Panc1 (cell line): ENCODE measurements at places on chromosomes 12 and 14.

DNA sequence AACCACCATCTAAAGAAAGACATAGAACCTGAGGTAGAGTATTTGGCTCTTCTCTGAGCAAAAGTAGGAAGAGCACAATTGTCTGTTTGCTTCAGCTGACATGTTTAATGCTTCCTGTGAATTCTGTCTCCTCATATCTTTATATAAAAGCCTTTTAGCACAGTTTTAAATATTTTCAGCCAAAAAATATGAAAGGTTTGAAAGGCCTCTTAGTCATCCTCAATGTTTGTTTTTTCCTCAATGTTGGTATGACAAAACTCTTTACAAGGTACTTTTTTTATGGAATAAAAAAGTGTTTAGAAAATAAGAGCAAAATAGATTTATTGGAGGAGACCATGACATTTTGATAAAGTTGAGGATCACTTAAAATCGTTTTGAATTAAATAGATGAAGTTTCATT lies 360.9 kb downstream of the NAV3 start:
- no peak for DNase-seq

- no peak for DNase-seq
Measured at GRCh38 chr12:93825931-93826555, 148.9 kb downstream of the CRADD start.

GRCh38 chr12:27549236-27549800 lies 25.3 kb downstream of the PPFIBP1 start:
- no peak for DNase-seq

DNA sequence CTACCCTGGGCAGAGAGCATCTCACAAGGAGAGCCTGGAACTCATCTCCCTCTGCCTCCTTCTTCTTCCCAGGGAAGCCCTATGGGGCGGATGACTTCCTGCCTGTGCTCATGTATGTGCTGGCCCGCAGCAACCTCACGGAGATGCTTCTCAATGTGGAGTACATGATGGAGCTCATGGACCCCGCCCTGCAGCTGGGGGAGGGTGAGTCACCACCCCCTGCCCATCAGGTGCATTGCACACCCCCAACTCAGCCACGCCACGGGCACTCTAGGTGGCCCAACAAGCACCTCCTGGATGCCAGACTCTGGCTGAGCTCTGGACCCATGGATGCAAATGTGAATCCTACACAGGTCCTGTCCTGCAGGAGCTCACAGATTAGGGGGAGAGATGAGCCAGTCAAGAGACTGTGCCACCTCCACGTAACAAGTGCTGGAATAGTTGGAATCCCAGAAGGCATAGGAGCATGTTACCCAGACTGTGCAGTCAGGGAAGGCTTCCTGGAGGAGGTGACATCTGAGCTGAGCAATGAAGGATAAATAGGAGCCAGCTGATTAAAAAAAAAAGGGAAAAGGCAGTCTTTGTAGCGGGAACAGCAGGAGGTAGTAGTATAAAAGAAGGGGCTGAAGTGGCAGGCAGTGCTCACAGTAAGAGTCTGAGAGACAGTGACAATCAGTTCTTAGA lies 71.9 kb downstream of the LGMN start:
- no peak for DNase-seq

DNA sequence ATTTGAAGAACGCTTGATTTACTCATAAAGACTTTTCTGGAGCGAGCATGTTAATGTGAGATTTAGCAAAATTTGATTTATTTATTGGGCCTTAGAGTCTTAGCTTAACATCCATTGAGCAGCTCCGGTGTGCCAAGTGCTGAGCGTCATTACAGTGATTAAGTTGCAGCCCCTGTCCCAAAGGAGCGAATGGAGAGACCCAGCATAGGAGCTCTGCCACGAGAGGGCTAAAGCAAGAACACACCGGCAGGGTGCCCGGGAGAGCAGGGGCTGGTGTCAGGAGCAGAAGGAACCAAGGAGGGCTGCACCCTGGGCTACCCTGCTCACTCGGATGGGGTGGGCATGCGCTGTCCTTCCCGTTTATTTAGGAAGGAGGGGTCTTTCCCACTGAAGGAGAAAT lies 50.6 kb downstream of the PPP2R5C start:
- DNase-seq: no peak

DNA sequence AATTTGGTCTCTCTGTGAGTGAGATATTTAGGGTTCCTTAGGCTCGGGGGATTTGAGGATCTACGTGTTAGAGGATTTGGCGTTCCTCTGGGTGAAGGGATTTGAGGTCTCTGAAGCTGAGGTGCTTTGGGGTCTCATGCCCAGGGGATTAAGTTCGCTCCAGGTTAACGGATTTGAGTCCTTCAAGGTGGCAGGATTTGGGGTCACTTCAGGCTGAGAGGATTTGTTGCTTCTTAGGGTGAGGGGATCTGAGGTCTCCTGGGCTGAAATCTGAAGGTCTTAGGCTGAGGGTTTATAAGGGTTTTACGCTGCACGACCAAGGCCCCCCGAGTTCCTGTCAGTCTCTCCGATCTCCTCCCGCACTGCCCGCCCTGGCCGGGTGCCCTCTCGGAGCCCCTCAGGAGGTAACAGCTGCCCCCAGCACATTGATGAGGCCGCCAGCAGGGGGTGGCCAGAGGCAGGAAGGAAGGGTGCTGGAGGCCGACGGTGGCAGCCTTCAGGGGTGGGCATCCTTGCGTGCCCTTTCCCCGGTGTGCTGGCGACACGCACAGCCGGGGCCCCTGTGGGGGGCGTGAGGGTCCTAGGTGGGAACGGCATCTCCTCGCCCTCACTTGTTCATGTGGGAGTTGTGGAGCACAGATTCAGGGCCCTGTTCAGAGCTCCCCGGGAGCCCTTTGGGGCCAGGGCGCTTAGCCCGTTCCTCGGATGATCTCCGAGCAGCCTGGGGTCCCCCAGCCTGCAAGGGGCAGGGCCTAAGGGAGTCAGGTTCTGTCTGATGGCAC lies 14.3 kb downstream of the CEP170B start:
- no peak for DNase-seq

GRCh38 chr14:76695263-76695920 lies 65.9 kb upstream of the VASH1 start:
- DNase-seq: no peak

GRCh38 chr12:42981379-42981778 lies 391.8 kb upstream of the PRICKLE1 start:
- no peak for DNase-seq

DNA sequence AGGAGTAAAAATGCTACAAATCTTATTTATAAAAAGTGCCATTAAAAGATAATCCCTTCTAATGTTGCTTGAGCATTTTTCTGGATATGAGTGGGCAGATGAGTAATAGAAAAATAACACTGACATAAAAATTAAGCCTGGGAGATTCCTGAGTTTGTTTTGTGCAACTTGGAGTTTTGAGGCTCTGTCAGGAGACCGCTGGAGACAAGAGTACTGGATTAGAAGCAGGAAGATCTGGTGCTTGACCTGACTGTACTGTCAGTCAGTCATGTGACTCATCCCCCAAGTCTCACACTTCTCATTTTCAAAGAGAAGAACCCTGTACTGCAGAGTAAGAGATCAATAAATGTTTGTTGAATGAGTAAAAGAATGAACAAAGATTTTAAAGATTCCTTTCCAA lies 29.4 kb downstream of the ANO4 start:
- DNase-seq: no peak

DNA sequence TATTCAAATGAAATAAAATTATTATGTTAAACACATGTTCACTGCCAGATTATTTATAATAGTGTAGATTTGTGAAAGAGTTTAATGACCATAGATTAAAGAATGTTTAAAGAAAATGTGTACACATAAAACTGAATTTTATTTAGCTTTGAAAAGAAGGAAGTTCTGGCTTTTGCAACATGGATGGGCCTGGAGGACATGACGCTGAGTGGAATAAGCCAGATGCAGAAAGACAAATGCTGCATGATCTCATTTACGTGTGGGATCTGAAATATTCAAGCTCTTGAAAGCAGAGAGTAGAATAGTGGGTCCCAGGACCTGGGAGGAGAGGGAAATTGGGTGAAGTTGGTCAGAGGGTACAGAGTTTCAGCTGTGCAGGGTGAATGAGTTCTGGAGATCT lies 1261.2 kb downstream of the TMEM121 start:
- no peak for DNase-seq

DNA sequence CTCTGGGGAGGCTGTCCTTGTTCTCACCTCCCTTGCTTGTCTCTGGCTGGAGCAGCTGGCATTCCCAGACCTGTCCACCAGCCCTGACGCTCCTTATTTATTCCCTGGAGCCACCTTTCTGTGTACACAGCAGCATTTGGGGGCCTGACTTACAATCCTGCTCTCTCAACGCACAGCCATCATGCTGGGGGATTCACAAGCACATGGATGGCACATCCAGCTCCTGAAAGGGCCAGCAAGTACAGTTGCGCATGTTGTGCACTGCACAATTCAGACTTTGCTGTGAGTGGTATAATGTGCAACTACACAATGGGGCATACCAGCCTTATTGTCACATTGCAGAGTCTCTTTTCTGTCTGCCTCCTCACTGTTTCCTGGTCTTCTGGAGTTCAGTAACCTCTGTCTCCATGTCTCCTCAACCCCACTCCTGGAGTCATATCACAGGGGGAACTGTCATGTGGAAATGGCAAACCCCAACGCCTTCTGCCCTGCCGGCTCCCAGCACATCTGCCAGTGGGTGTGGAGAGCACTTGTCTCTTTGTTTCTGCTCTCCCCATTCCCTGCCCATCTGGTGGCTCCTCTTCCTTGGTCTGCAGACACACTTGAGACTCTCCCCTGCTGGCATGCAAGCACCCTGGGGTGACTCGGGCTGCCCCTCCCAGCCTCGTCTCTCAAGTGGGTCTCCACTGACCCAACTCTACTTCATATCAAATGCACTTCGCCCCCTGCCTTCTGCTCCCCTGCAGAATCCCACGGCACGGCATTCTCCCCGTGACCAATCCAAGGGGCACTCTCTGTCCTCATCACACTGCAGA lies 41.2 kb upstream of the MEG3 start:
- DNase-seq: no peak

DNA sequence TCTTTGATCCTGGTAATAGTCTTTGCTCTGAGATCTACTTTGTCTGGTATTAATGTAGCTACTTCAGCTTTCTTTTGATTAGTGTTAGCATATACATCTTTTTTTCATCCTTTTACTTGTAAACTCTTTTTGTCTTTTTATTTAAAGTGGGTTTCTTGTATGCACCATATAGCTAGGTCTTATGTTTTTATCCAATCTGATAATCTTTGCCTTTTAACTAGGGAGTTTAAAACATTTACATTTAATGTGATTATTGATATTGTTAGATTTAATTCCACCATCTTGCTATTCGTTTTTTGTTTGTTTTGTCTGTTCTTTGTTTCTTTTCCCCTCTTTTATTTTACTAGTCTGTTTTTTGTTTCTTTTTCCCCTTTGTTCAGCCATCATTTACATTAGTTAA lies 6.0 kb downstream of the CGRRF1 start:
- DNase-seq: no peak

DNA sequence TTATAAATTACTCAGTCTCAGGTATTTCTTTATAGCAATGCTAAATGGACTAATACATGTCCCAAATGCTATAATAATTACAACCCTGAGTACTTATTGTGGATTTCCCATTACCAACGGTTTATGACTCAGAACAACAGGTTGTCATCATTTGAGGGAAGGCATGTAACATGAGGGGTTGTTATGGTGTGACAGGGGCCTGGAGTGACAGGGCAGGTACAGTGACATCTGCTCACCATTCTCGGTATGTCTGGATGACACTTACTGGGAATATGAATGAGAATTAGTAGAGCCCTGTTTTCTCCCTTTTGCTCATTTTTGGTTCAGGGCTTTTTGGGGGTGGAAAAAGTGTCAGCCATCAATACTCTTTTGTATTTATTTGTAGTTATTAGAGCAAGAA lies 36.2 kb upstream of the FERMT2 start:
- DNase-seq: no peak

- no peak for DNase-seq
Measured at GRCh38 chr12:114604606-114605005, 79.4 kb downstream of the TBX3 start.

DNA sequence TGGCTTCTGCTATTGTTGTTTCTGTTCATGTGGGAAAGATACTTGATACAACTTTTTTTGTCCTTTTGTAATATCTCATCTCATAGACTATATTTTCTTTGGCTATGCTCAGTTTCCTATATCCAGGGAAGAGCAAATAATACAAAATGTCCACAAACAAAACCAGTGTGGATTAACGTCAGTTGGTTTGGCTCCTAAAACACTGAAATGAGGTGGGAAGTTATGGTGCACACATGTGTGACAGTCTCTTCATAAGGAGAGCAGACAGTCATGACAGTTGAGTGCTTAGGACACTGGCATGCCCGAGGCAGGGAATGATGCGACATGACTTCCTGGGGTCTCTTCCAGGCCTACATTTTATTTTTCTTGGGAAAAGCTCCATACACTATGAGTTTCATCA lies 27.5 kb downstream of the RHOJ start:
- DNase-seq: no peak

DNA sequence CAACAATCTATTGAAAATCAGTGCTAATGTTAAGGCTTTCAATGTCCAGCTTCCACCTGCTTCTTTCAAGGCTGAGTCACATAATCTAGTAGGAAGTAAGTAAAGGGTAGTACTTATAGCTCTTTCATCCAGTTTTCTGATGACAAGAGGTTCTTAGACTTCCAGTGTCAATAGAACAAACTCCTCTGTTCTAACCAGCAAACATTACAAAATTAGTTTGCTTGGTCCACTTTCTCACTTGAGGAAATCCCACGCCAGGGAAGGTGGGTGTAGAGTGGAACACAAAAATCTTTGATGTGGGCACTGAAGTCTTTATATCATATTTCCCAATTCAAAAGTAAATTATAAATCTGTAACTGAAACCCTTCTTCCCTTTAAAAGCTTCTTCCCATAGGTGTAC lies 2.6 kb downstream of the NPC2 start:
- no peak for DNase-seq

DNA sequence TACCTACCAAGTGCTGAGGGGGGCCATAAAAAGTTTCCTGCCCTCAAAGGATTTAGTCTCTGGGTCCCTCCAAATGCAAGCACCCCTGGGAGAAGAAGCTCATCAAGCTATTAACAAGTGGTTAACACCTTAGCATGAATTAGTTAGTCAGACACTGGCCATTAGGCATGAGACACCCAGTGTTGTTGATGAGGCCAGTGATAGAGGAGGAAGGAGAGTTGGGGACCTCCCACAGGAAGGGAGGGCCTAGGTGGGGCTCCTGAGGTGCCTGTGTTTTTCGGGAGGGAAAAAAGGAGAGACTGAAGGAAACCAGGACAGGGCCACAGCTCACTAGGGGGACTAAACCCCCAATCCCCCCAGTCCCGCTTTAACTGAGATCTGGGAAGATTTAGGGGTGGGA lies 4.5 kb upstream of the KRT71 start:
- no peak for DNase-seq

- no peak for DNase-seq
Measured at GRCh38 chr12:68247785-68248184, 5.6 kb downstream of the IL22 start.
